Fibroblast of skin of scalp (primary cell): ENCODE measurements at places on chromosomes 12 and 14.

DNA sequence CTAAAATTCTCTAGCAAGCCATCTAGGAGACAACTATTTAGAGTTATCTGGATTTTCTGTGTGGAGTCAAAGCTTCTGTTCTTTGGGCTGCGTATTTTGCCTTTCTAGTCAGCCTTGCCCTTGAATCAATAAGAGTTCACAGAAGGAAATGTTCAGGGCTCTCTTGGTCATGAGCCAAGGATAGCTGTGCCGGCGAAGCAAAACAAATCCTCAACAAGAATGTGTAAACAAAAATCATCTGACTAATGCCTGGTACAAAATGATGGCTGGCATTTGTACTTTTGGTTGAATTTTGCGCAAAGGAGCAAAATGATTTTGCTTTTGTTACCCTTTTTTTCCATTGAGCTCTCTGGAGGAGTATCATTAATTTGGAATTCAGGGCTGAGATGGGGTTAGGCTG is 171.1 kb downstream of the DACT1 start:
- peak; percentile 67 for DNase-seq

DNA sequence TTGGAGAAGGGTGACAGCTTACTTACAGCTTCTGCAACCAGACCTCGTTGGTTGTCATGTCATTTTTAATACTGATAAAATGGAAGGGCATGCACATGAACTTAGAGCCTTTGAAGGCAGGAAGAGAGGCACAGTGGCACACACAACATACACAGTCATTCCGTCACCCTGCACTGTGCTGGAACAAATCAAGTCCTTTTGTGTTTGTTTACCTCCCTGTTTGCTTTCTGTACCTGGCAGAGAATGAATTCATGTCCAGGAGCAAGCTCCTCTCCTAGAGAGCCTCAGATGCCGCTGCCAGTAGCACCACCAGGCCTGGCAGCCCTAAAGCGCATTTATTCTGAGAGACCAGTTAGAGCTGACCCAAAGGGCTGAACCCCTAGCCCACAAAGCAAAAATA is 460.3 kb downstream of the EGLN3 start:
- no peak for DNase-seq

GRCh38 chr12:50888666-50889065 is 45.9 kb downstream of the TMPRSS12 start:
- no peak for DNase-seq

- DNase-seq: peak; percentile 67
Measured at GRCh38 chr12:112937741-112938719, at the start of gene OAS3. TSS of gene OAS3 (plus strand) at chr12:112938474. CDS start at chr12:112938531, 57 bp downstream.

DNA sequence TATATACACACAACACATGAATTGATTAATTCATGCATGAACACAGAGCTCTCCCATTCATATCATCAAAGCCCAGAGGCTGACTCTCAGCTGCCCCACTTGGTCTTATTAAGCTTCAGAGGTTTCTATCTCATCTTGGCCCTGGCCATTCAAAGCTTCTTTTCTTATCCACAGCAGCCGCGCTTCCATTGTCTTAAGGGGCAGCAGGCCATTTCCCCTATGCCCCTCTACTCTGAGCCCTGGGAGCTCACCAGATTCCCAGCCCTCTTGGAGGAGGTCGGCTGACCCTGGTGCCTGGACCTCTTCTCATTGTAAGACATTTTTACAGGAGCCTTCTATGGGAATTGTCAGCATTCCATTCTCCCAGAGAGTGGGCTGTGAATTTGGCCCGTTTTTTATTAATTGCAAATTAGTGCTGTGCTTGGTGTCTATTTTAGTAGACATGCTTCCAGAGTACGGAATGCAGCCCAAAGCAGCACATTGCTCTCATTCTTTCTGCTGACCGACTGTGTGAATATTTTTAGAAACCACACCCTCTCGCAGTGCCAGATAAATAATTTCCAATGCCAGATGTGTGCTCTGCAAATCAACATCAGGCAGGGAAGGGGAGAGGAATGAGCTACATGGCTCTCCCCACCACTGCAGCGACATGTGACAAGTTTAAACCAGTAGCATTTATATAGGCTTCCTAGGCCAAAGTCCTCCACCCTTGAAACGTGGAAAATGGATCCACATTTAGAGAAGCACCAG is 58.5 kb downstream of the NUAK1 start:
- peak; percentile 98 for DNase-seq

DNA sequence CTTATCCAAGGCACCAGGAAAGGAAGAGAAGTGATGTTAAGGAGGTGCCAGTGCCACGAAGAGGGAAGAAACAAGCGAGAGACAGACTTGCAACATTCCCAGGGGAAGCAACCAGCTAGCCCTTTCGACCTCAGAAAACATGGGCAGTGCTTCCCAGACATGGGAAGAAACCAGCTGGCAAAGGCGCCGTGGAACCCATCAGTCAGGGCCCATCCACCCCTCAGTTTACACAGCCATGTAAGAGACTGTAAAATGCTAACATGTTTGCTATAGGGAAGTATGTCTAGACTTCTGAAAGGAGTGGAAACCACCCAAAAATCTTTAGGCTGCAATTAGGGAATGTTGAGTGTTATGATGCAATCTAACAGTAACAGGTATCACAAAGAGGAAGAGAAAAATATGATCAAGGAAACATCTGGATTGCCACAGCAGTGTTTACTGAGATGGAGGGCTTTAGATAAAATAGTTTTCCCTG is 26.3 kb downstream of the ANAPC5 start:
- peak; percentile 26 for DNase-seq

DNA sequence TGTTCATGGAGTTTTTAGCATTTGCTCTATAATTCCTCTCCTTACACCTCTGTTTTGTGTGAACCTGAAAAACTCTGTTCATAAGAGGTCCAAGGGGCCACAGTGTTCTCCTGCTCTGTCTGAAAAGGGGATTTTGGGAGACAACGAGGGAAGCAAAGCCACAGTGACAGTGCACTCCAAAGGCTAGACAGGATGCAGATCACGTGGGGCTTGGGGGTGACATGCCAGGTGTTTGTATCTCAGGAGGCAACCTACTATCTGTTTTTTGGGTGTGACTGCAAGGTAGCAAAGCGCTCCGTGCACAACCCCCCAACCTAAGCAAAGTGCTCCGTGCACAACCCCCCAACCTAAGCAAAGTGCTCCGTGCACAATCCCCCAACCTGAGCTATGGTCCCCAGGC is 5.1 kb upstream of the CHD4 start:
- DNase-seq: no peak
